Tongue (tissue), 3 donors: ENCODE measurements at places on chromosomes 3 and 15.
A peak's percentile ranks its signal among the peaks of the same experiment; 100 is the strongest.

DNA sequence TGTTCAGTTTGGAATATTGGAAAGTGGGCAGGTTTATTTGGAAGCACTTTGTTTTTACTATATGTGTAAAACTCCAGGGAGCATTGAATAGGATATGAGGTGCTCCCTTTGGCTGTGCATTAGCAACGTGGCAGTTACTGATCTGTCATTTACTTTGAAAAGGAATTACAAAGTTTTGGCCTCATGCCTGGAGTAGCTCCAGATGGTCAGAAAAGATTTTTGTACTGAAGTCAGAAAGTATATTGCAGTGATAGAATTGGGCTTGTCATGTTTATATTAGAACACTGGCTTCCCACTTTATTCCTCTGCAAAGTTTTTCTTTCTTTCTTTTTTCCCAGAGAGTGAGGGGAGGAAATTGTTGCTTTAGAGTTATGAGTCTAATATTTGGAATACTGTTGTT lies 26.1 kb downstream of the FNDC3B start:
- DNase-seq: peak; percentile 79

- DNase-seq: peak; percentile 84
Observed at GRCh38 chr15:56242576-56243162, 1.0 kb downstream of the RFX7 start.

- peak; percentile 24 for DNase-seq
Observed at GRCh38 chr3:128297401-128298138, 144.3 kb downstream of the EEFSEC start.

- DNase-seq: no peak
Observed at GRCh38 chr15:48630245-48630644, 15.3 kb downstream of the FBN1 start.

DNA sequence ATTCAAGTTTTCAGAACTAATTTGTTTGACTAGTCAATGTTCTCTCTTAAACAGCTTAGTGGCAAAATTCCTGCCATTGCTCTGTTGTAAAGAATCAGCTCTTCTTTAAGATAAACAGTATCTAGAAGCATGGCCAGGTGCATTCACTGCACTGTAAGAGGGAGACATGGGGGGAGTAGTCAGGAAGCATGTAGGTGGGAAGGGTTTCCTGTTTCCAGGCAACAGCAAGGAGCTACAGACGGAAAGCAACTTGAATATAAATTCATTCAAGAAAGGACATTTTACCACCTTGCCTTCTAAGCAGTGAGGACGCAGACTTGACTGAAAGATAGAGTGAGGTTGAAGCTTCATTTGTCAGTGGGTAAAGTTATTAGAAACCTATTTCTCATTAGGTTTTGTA lies 55.3 kb downstream of the BBX start:
- DNase-seq: no peak

GRCh38 chr3:184345317-184346144 lies 8.1 kb downstream of the FAM131A start:
- DNase-seq: peak; percentile 59
